ENCODE measurements at places on chromosomes 1 and 21.
A peak's percentile ranks its signal among the peaks of the same experiment; 100 is the strongest.

DNA sequence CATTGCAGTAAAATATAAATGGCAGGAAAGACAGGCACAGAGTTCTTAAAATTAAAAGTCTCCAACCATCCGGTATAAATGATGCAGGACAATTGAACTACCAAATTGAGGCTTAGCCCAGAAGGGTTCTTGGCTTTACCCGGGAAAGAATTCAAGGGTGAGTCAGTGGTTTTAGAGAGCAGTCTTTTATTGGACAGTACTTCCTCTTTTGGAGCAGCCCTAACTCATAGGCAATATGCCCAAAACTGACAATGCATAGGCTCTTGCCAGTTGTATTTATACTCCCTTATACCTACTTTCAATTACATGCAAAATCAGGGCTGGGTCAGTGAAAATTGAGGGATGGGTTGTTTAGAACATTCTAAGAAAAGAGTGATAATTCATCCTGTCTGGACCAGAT, 1628.9 kb upstream of the PRMT6 start:
- no peak for DNase-seq

DNA sequence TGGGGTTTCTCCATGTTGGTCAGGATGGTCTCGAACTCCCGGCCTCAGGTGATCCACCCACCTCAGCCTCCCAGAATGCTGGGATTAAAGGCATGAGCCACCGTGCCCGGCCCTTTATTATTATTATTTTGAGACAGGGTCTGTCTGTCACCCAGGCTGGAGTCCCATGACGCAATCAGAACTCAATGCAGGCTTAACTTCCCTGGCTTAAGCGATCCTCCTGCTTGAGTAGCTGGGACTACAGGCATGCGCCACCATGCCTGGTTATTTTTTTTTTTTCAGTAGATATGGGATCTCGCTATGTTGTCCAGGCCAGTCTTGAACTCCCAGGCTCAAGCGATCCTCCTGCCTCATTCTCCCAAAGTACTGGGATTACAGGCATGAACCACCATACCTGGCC, 47.1 kb upstream of the CITED4 start:
- no peak for DNase-seq

DNA sequence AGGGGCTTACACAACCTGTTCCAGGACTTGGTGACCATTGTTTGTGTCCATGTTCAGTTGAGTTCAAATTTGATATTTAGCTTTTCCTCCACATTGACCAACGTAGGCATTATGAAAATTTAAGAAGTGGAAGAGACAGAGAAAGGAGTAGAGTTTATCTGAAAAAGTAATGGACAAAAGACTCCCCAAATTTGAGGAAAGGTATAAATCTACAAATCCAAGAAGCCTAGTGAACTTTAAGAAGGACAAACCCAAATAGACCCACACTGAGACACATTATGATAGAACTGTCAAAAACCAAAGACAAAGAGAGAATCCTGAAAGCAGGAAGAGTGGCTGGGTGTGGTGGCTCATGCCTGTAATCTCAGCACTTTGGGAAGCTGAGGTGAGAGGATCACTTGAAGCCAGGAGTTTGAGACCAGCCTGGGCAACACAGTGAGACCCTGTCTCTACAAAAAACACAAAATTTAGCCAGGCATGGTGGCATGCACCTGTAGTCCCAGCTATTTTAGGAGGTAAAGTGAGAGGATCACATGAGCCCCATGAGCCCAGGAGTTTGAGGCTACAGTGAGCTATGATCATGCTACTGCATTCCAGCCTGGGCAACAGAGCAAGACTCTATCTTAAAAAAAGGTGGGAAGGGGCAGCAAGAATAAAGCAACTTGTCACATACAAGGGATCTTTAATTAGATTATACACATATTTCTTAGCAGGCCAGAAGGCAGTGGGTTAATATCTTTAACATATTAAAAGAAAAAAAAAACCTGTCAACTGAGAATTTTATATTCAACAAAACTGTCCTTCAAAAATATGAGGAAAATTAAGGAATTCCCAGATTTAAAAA, 41.0 kb upstream of the ERO1B start:
- no peak for DNase-seq

DNA sequence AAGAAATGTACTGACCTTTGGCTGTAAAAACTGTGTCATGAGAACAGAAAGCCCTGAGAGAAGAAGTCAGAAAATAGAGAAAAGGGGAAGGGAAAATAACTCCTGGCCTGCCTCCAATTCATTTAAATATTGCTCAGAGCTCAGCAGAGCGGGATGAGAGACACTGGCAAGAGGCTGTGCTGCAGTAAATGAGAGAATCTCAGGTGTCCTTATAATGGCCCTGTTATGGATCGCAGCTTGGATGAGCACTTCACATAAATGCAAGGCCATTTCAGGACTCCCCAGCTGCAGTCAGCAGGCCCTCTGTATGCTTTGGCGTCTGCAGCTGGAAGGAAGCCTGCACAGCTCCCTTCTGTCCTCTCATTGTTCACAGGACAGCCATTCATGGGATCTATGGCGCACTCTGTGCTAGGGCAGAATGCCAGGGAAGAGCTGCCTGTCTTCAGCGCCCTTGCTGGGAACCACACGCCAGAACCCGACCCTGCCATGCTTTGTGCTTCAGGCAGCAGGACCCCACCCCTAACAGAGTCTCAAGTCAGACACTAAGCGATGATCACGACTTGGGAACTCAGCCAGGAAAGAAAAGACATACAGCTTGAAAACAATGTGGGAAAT, 20.7 kb upstream of the ABCB10 start:
- DNase-seq: no peak

GRCh38 chr1:185227161-185227560, 70.2 kb downstream of the SWT1 start:
- DNase-seq: no peak

GRCh38 chr21:38834725-38835124, 29.0 kb downstream of the ETS2 start:
- DNase-seq: no peak

- DNase-seq: no peak
These were observed 271.3 kb upstream of the RGS18 start for GRCh38 chr1:191886977-191887376.

DNA sequence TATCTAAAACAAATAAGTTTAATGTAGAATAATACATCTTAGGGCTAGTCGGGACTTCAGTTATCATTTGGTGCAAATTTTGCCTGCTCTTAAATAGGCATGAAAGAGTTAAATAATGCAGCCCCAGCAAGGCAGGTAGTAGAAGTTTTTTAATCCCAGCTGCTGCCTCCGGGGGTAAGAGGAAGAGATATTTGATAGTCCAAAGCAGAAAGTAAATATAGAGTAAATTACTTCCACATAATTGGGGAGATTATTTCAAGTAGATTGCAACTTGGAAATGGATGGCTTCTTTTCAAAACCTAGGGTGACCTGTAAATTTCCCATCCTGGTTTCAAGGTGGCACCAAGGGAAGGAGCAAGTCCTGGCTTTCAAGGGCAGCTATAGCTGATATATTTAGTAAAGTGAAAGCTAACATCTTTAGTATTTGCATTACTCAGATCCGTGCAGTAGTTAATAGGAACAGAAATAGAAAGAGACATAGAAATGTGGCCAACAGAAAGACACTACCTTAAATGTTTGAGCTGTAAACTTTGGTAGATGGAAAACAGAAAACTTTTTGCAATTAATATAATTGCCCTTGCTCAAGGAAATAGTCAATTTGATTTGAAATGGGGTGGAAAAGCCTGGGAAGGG, 109.1 kb downstream of the LMO4 start:
- no peak for DNase-seq

DNA sequence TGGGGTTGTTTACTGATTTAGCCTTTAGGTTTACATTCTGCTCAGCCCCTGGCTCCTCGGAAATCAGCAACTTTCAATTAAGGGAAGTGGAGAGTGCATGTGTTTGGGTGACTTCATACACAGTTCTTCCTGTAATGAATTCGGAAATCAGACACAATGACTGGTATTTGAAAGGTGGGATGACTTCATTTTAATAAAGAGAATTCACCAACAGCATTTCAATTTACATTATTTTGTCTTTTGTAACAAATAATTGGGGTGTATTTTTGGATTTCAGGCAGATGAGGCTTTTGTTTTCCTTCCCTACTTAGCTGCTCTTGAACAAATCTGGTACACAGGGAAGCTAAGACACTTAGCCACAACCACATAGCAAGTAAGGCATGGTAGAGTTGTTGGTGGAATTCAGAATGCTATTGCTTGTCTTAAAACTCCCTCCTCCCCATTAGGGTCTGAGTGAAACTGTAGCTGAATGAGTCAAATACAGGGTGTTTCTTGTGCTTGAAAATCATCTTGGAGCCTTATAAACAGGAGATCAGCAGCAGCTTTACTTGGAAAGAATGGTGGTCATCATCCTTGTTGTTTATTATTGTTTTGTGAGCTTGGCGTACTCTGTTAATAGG, 917 bp downstream of the STX12 start:
- DNase-seq: no peak

DNA sequence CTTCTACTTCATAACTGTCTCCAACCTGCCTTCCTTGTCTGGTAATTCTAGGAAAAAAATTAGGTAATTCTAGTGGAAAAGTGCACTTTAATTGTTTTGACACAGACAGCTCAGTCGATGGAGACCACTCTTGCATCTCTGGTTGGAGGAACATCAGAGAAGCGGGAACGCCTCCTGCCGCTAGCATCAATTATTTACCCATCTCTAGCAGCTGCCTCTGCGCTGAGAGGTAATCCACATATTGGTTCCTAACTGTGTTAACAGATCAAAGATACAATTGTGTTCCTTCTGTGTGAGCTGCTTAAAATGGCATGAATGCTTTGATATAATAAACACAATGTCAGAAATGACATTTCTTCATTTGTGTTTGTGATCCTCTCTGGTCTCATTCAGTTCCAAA, 33.3 kb downstream of the C2CD2 start:
- no peak for DNase-seq

DNA sequence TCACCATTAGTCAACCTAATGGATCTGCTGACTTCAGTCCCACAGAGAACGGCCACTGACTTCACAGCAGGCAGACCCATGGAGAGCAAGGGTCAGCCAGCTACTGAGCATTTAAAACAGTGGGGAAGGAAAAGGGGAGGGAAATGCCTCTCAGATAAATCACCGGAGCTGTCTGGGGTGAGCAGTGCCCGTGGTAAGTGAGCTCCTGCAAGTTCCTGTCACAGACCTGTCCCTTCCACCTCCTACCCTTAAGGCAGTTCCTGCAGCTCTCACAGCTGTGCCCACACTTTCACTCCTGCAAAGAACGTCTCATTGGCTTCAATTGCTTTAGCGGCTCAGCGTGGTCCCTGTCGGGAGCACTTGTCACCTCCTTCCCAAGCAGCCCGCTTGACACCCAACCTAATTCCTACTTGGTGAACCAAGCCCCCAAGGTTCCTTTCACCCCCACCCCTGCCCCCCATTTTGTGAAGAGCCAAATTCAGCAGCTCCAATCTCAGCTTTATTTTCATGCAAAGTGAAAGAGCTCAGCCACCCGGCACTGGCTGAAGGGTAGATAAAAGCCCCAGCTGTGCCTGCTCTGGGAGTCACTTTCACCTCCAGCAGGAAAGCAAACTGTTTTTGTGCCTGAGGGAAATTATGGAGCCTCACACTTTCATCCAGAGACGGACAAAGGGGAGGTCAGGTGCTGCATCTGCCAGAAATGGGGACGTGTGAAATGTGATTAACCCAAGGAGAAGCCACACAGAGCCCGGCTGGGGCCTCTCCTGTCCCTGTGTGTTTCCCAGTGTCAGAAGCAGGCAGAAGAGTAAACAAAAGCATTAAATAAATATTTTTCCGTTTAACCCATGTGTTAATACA, 306.2 kb downstream of the TTLL7 start:
- no peak for DNase-seq

GRCh38 chr21:43717166-43717853, 1.6 kb upstream of the PDXK start:
- no peak for DNase-seq

DNA sequence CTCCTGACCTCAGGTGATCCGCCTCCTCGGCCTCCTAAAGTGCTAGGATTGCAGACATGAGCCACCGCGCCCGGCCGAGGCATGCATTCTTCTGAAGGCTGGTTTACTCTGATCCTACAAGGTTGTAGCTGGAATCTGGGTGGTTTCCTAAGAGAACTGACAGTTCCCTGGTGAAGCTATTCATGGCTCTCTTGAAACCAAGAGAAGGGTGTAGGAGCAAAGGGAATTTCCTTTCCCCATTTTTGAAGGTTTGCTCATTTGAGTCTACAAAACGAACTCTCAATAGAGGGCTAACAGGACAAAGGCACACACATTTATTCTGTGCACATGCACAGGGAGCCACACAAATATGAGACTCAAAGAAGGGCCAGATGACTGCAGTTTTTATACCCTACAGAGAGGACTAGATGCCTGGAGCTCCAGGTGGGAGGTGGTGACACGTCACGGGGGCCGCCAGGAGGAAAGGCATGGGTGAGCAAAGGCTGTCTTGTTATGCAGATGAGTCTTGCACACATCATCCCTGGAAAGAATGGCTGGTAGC, 49.5 kb upstream of the ERRFI1 start:
- DNase-seq: no peak

DNA sequence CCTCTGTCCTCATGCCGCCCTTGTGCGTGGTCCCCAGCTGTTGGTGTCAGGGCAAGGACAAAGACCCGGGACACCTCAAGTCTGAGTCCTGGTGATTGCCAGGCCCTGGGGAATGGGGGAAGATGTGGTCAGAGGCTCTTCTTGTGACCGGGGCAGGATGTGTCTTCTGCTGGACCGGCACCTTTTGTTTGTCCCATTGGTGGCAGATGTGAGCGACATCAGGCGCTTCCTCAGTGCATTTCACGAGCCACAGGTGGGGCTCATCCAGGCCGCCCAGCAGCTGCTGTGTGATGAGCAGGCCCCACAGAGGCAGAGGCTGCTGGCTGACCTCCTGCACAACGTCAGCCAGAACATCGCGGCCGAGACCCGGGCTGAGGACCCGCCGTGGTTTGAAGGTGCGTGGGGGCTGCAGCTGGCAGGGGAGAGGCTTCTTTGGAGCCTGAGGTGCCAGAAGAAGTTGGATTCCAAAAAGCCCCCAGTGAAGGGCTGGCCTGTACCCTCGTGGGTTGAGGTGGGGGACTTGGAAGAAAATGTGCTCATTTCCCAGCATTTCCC, 8.4 kb downstream of the DFFB start:
- no peak for DNase-seq

DNA sequence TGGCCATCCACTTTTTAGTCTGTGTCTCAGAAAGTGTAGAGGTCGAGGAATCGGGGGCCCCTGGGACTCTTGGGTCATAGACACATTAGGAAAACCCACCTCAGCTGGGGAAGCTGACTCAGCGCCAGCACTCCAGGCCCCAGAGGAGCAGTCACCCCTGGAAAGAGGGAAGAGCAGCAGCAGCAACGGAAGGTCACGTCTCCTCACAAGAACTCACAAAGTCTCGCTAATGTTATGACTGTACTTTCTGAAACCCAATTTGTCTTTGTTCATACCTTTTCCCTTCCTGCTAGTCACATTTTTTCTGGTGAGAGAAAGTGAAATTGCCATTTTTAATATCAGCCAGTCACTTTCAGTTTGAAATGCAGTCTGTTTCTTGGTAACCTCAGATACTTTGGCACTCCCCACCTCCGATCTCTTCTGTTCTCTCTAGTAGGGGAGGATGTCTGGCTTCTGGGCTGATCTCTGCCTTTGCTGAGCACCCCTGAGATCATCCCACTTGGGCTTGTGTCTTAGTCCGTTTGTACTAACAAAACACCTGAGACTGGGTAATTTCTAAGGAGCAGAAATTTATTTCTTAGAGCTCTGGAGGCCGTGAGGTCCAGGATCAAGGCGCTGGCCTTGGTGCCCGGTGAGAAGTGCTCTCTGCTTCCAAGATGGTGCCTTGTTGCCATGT, 6.0 kb upstream of the NLRP3 start:
- peak; percentile 24 for DNase-seq

GRCh38 chr1:235640580-235640979, 9.0 kb downstream of the GNG4 start:
- no peak for DNase-seq
